ENCODE measurements at places on chromosomes 1 and 21.

DNA sequence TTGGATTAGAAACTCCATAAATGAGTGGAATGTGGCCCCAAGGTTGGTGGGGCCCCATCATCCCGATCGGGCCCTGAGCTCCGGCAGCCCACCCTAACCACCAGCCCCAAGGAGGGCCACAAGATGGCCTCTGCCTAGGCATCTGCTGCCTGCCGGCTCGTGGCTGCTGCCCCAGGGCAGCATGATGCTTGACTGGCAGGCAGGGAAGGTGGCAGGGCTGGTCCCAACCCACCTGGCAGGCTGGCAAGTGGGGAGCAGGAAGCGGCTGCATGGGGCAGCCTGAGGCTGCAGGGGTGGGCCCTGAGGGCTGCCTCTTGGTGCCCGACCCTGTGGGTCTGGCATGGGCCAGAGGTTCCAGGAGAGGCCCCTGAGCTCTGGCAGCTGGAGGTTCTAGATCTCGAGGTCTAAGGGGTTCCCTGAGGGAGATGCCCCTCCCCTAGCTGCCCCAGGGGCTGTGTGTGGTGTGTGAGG lies 760 bp upstream of the GJC2 start:
- peak; percentile 72 for DNase-seq

- DNase-seq = no peak
These were observed at the start of gene HLCS for GRCh38 chr21:36966066-36966820. HLCS (minus strand) TSS chr21:36966669; CDS start chr21:36966638, 31 bp downstream.

DNA sequence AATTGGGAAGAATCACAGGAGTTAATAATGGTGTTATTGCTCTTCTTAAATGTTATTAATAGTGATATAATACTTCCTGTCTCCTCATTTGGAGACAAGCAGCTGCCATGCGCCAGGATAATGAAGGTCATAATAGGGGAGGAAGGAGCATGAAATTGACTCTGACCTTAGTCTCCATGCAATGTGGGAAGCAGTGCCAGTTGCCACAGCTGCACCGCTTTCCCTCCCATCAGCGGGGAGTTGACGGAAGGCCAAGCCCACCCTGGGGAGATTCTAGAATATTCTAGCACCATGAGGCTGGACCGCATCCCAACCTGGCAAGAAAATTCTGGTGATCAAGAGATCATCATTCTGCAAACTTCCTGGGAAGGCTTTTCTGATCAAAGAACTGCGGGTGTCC lies 11.0 kb upstream of the OLIG1 start:
- DNase-seq = no peak

- DNase-seq = no peak
These were observed 28.3 kb downstream of the NCMAP start for GRCh38 chr1:24584171-24584647.

GRCh38 chr1:7719468-7720094 lies 51.5 kb upstream of the VAMP3 start:
- DNase-seq = no peak

- DNase-seq = no peak
These were observed 87.7 kb upstream of the LYPLAL1 start for GRCh38 chr1:219085988-219086387.
